Stomach (tissue), 19 donors: ENCODE measurements at places on chromosomes 5 and 9. TPM values are rescaled to one million over a fixed set of nuclear protein-coding genes. Genes with fewer than 3 reads are reported as not detected.

GRCh38 chr5:102903074-102903871 lies 148.2 kb downstream of the PAM start:
- no peak for DNase-seq

DNA sequence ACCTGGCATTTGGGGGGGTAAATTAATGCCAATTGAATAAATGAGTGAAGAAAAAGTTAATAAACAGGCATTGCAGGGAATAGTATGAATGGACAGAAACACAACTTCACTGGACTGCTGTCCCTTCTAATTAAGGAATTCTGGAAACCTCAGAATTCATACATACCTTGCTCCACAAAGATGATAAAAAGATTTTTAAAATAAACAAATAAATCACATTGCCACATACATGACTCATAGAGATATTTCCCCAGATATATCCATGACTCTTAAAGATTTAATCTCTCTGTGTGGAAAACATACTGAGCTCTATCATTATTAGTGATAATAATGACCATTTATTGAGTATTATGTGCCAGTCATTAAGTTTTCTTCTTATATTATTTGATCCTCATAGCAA lies 469.0 kb upstream of the MEF2C start:
- DNase-seq, result no peak

RGS3 gene
- total RNA-seq, result 49.2 TPM

- no peak for DNase-seq
These were observed 205.1 kb downstream of the NTRK2 start for GRCh38 chr9:84874596-84874995.

- no peak for DNase-seq
These were observed 136.4 kb upstream of the TAS2R1 start for GRCh38 chr5:9766581-9766980.

- no peak for DNase-seq
These were observed 359.0 kb upstream of the SLC30A5 start for GRCh38 chr5:68734781-68735180.

DNA sequence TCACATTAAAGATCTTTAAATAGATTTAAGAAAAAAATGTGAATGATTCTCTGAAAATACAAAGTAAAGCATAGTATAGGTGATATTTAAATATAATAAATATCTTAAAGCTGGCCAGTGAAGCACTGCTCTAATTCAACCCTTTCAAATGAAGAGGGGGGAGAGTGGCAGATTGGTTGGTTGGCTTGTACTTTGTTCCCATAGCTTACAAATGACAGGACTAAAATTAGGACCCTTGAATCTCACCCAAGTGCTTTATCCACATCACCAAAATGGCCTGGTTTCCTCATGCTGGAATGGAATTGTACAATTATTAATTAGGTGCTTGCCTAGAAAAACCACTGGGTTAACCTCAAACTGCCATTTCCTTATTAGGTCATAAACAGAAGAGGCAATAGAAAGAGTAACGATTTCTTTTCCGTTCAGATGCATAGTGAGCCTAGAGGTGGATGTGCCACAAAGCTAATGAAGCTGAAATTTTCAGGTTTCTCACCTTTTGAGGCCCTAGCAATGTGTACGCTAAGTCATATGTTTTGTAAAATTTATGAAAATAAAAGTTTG lies 354.5 kb upstream of the CDH6 start:
- no peak for DNase-seq

PHF24 gene
- not detected for total RNA-seq

GRCh38 chr5:114903767-114904166 lies 265.9 kb downstream of the TRIM36 start:
- DNase-seq, result no peak

- DNase-seq, result no peak
These were observed 9.7 kb downstream of the RAD1 start for GRCh38 chr5:34905564-34905963.

DNA sequence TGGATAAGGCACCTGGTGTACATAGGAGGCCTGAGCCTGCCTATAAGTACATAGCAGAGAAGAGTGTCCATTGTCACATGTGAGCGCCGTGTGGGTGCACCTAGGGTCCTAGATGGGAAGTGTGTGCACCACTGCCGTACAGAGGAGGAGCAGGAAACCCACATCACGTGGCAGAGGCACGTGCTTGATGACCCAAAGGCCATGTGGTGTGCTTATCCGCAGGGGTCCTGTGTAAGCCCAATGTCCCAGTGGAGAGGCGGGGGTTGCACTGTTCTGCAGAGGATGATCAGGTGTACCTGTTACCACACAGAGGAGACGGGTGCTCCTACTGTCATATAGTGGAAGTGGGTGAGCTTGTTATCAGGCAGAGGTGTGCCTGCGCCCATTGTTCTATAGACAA lies 354.1 kb upstream of the IRX2 start:
- DNase-seq, result no peak

GRCh38 chr5:56264417-56265025 lies 31.4 kb upstream of the ANKRD55 start:
- DNase-seq, result peak; percentile 30

- DNase-seq, result no peak
These were observed 268.6 kb downstream of the ISL1 start for GRCh38 chr5:51651889-51652288.

- DNase-seq, result no peak
These were observed 73.3 kb upstream of the OSMR start for GRCh38 chr5:38772471-38772870.

IL5 gene
- total RNA-seq, result not detected
